ENCODE measurements at places on chromosomes 5 and 9.

GRCh38 chr5:103842936-103843335, 280.3 kb upstream of the NUDT12 start:
- no peak for DNase-seq

- no peak for DNase-seq
These were observed 56.7 kb upstream of the CPLX2 start for GRCh38 chr5:175814691-175815090.

GRCh38 chr5:35138232-35138631, 90.5 kb upstream of the AGXT2 start:
- no peak for DNase-seq

GRCh38 chr9:1718836-1719235, 296.3 kb upstream of the SMARCA2 start:
- DNase-seq: no peak

DNA sequence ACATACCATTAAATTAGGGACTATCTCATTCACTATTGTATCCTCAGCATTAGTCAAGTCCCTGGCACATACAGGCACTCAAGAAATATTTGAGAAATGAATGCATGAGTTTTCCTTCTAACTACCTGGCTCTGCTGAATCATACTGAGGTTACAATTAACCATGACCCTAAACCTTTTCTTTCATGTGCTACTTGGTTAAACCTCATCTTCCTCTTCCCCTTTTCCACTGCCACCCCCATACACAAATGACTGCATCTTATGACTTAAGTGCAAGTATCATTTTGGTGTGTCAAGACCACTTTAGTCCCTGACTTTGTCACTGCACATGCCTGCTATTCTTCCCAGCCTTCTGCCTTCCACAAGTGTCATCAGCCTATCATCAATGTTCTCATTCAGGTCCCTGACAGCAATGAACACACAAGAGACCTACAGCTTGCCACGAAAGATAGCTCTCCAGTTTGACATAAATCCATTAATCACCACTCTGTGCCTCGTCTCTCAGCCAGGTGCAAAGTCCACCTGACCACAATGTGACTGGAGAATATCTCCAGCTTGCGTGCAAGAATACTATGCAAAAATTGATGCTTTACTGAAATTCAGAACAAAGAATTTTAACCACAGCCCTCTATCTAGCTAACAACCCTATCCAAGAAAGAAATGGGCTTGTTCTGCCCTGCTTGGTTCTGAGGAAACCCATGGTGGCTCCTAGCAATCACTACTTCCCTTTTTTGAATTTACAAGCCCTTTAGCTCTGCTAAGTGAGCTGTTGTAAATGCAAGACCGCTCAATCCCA, 74.5 kb downstream of the MAPKAP1 start:
- peak; percentile 41 for DNase-seq

DNA sequence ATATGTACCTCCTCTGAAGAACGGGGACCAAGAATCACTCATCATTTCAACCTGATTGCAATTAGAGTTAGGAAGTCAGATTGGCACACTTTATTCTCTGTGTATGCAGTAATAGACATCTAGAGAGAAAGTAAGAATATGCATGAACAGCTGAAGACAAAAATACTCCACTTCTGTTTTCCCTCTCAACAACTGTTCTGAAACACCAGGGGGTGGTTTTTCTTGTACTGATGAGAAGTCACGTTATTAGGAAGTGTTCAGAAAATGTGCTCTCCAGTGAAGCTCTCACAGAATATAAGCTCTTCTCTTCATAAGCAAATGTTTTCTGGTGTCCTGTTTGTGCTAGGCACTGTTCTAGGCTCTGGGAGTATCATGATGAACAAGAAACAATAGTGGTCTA, 531.7 kb upstream of the C9orf72 start:
- DNase-seq: no peak

DNA sequence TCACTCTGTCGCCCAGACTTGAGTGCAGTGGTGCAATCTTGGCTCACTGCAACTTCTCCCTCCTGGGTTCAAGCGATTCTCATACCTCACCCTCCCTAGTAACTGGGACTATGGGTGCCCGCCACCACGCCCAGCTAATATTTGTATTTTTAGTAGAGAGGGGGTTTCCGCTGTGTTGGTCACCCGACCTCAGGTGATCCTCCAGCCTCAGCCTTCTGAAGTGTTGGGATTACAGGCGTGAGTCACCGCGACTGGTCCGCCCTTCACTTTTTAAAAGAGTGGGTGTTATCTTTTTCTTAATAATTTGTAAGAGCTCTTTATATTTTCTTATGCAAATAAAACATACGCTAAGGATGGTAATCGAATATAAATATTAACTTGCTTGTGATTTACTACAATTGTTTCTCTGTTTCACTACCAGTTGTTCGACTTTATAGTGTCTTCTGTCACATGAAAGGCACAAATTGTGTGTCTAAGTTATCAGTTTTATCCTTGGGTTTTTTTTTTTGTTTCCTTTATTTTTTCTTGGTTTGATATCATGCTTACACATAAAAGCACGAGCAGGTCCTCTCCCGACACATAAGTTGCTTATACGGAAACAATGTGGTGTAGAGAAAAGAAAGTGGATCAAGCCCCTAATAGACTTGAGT, 1.9 kb upstream of the GPBP1 start:
- no peak for DNase-seq

GRCh38 chr9:78756813-78757510, 460.0 kb downstream of the PSAT1 start:
- no peak for DNase-seq

- no peak for DNase-seq
These were observed 1080.5 kb upstream of the DMAC1 start for GRCh38 chr9:8880060-8880459.

- DNase-seq: no peak
These were observed 9.9 kb downstream of the PRUNE2 start for GRCh38 chr9:76896035-76896434.

DNA sequence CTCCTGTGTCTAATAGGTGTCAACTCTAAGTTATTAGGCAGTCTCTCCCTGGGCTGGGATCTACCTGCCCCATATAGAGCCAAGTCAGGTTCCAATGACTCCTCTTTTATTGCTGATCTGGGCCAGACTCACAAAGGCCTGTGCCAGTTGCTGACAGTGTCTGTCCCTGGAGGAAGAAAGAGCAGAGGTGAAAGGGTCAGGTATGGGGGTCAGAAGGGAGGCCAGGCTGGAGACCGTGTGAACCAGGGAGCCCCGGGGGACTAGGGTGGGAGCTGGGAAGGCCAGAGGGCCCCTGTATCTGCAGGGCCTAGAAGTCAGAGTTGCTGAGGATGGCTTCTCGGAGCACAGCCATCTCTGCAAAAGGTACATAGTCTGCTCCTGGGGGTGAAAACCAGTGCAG, 3.5 kb upstream of the HINT2 start:
- DNase-seq: no peak

DNA sequence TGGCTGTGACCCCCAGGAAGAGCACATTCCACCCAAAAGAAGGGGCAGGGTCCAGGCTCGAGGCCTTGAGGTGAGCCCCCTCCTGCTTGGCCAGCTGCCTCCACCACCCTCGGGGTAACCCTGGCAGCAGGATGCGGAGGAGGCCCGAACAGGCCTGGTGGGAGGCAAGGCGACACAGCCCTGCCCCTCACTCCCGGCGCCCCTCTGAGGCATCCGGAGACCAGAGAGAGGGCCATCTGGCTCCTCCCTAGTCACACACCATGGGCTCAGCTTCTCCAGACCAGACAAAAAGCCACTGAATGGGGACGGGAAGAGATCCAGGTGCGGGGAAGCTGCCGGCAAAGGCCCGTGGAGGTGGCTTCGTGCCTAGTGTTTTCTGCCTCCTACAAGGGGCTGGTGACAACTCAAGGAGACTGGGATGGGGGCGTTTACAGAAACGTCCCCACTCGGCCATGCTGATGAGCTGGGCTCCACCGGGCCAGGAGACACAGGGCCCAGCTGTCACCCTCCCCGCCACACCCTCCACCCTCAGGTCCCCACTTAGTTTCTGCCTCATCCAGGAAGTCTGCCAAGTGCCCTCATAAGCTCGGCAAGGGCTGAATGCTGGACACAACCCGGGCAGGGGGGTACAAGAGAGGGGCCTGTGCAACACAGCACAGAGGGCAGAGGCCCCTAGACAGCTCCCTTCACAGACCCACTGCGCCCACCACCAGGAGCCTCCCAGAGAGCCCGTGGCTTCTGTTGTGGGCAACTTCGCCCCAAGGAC, 41.9 kb downstream of the NACC2 start:
- DNase-seq: no peak

DNA sequence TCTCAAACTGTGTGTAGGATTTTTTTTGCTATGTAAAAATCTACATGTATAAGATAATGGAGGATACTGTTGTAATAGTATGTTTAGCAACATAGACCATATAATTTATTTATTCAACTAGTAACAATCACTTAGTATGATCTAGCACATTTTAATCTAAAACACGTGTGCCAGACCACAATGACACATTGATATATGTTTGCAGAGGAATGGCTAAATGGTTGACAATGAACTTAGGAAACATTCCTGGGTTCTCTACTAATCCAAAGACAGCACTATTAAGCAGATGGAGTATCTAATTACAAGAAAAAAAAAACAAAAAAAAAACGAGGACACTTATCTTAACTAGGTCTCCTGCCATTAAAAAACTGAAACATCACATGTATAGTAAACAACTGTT, 261.7 kb upstream of the PAPPA start:
- no peak for DNase-seq

GRCh38 chr5:96816411-96816939, 8.7 kb upstream of the ERAP1 start:
- DNase-seq: no peak

Measured in NCI-H187 (cell line).